ENCODE measurements at places on chromosomes 6 and 20.

- no peak for DNase-seq
Measured at GRCh38 chr6:140437619-140438345, 1063.3 kb upstream of the CITED2 start.

DNA sequence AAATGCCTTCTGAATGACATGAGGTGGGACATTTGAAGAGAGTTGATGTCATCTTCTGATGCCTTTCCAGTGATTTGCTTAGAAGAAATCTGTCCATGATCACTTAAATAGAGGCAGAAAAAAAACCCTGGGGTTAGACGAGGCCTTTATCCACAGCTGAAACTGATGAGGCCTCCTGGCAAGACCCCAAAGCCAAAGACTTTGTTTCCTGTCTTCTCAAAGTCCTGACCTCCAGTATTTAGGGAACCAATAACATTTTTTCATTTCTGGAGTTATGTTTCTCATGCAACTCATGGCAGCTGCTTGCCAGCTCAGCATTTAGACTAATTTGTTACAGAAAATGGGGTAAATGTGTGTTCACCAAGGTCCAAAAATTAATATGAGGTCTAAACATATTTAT lies 248.0 kb upstream of the PRDM1 start:
- DNase-seq: no peak

DNA sequence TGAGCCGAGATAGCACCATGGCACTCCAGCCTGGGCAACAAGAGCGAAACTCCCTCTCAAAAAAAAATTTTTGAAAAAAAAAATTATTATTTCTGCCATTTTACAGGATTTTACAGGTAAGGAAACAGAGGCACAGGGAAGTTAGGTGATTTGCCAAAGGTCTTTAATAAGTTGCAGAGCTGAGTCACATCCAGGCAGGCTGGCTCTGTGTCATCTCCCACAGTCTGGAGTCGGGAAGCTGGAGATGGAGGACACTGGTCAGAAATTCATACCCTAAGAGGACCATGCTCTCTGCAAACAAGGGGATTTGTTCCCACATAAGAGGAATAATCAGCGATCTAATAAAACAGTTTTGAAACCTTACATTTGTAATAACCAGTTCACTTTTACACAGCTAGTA lies 24.1 kb downstream of the HECA start:
- DNase-seq: peak; percentile 37

GRCh38 chr6:6643398-6643797 lies 54.9 kb downstream of the LY86 start:
- no peak for DNase-seq

GRCh38 chr6:106897580-106897979 lies 76.9 kb downstream of the CD24 start:
- DNase-seq: no peak

- DNase-seq: no peak
Measured at GRCh38 chr6:123990376-123990775, 186.7 kb downstream of the NKAIN2 start.

DNA sequence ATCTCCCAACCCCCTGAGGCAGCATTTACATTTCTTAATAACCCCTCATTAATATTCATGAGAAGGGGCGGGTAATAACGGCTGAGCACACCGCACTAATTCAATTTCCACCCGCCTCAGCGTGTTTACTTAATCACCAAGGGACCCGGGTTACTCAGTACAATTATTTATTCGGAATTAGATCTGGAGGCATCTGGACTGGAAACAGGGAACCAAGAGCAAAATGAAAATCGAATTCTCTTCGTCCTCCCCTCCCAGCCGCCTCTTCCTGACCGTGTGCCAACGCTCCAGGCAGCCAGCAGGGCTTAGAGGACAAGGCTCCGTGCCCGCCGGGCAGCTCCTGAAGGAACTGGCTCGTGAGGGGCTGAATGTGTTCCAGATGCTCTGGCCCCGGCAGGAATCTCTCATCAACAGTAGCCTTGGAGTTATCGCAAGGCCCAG lies 23.5 kb upstream of the CTNNBL1 start:
- peak; percentile 11 for DNase-seq

GRCh38 chr6:6518631-6519427 lies 69.7 kb upstream of the LY86 start:
- DNase-seq: no peak

GRCh38 chr6:159104163-159104925 lies 59.6 kb upstream of the TAGAP start:
- DNase-seq: peak; percentile 56

DNA sequence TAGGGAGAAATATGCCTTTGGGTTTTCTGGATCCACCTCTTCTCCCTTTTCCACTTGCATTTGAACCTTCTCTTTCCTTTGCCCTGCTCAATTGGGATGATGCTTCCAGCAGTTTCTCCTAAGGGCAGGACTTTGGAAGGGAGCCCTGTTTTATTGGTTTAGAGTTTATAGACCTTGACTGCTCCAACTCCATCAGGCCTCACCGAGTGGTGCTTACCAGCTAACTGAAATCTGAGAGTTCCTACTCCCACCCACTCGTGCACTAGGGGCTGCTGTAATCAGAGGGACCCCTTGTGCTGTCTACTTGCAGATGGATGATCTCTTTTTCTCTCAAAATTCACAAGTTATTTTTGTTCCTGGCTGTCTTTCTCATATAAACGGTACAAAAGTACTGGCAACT lies 121.3 kb upstream of the SLC22A16 start:
- no peak for DNase-seq

DNA sequence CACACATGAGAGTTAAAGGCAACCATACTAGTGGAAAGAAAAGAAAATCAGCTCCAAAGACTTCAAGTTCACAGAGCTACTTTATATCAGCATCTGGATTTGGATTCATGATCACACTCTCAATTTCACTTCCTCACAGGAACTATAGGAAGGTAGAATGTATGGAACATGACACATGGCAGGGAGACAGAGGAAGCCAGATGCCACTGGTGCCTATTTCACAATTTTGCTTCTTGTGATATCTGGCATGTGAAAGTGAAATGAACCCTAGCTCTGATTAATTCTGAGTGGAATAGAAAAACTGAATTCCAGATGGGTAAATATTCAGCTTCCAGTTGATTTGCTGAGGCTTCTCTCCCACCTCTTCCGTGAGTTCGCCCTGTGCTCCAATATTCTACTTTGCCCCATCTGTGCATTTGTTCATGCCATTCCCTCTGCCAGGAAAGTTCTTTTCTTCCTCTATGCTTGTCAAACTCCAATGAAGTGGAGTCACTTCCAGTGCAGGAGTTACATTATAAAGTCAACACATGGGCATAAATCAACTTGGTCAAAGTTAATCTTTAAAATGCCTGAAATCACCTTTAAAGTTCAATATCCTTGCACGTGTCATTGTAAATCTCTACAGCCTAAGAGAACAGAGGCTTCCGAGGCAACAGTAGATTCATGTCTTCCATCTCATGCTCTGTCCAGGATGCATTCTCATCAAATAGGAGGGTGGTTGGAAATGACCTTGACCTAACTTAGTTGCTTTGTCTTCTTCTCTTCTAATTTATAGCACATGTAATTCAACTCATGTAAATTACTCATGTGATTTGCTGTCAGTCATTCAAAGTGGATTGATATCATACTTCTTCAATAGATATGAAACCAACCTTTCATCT lies 275.3 kb downstream of the HIVEP2 start:
- DNase-seq: no peak

Data from ELR (cell line).